ENCODE measurements at places on chromosomes 2 and 18. TPM values are rescaled to one million over a fixed set of nuclear protein-coding genes. Genes with fewer than 3 reads are reported as not detected.

Gene BIRC6
- 28.2 TPM for total RNA-seq

Gene CYP1B1
- 8.5 TPM for total RNA-seq

Gene OXER1
- not detected for total RNA-seq

Gene EN1
- total RNA-seq: 1.3 TPM

Gene POTEI
- total RNA-seq: not detected

Gene PROKR1
- not detected for total RNA-seq

Gene INHA
- 0.51 TPM for total RNA-seq
